ENCODE measurements at places on chromosomes 13 and 19.

GRCh38 chr13:94703721-94704314 is 8.5 kb downstream of the SOX21 start:
- DNase-seq, result no peak

GRCh38 chr13:45218689-45219088 is 17.8 kb upstream of the KCTD4 start:
- DNase-seq, result no peak

DNA sequence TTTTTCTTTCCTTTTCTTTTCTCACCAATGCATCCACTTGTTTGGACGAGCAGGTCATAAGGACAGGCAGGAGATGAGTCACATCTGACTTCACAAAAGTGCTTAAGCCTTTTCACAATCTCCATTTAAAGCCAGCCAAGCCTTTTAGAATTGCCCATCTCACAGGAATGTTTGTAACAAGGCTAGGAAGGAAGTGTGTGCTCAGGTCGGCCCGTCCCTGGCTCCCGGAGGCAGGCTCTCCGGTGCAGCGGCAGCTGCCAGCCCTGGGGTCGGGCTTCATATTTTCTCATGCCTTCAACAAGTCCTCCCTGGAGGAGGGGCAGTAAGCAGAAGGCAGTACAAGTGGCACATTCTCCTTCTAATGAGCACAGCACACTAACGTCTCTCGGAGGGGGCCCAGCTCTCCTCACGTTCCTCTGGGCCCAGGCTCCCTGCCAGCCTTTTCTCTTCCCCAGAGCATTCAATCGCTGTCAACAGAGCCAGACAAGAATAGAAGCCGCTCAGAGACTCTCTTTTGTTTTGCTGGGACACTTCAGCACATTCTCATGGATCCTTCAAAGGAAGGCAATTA is 180.5 kb downstream of the COL4A1 start:
- DNase-seq, result no peak

DNA sequence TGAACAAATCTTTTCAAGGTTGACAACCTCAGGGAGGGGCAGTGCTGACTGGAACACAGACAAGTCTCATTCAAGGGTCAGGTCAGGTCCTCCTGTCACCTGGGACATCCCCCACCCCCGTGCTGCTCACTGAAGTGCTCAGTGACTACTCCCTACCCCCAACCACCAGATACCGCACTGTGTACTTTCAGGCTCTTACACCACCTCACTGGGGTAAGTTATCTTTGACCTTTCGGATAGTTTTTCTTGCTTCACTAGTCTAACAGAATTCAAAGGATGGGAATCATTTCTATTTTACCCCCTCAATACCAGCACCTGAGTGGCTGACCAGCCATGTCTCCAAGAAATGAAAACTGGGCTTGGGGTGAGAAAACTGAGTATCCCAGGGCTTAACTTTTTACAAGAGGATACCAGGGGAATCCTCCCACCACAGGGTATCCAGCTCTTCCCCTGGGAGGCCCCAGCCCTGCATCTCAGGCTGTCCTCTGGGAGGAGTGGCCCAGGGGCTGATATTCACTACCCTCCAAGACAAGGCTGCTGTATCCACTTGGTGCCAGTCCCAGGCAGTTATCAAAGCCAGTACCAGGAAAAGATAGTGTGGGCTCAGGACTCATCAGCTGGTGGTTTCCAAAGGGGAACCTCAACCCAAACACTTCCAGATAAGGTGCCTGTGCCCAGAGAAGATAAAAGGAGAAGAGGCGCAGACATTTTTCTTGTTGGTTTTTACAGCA is 2.1 kb downstream of the ZNF563 start:
- no peak for DNase-seq

DNA sequence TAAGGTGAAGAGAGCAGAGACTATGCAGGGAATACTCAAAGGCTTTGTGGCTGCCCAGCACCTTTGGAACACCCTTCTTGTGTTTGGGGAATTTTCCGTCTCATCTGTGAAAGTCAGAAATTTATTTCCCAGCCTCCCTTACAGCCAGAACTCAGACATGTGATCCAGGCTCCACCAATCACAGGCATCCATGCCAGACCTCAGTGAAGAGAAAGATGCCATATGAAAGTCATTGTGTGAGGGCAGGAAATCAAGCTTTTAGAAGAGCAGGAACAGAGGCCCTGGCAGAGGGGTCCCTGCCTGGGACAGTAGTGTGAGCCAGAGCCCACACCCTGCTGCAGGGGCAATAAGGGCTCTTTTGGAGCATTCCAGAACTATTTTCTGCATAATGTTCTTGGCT is 12.1 kb downstream of the CCDC70 start:
- DNase-seq, result no peak

GRCh38 chr13:78689011-78689410 is 30.1 kb upstream of the OBI1 start:
- no peak for DNase-seq

- no peak for DNase-seq
Measured at GRCh38 chr19:14632286-14632685, 42.4 kb downstream of the ADGRE3 start.

GRCh38 chr13:35343417-35343816 is 133.1 kb downstream of the MAB21L1 start:
- no peak for DNase-seq

DNA sequence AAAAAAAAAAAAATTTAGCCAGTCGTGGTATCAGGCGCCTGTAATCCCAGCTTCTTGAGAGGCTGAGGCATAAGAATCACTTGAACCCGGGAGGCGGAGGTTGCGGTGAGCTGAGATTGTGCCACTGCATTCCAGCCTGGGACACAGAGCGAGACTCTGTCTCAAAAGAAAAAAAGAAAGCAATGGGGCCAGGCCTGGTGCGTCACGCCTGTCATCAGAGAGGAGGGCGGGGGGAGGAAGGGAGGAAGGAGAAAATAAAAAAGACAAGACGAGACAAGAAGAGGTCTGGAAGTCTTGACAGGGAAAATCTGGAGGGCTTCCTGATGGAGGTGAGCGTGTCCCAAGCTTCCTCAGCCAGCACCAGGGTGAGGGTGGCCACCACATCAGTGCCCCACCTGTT is 54.9 kb upstream of the PTPRS start:
- no peak for DNase-seq

GRCh38 chr19:42420055-42420544 is 7.1 kb downstream of the LIPE start:
- no peak for DNase-seq

DNA sequence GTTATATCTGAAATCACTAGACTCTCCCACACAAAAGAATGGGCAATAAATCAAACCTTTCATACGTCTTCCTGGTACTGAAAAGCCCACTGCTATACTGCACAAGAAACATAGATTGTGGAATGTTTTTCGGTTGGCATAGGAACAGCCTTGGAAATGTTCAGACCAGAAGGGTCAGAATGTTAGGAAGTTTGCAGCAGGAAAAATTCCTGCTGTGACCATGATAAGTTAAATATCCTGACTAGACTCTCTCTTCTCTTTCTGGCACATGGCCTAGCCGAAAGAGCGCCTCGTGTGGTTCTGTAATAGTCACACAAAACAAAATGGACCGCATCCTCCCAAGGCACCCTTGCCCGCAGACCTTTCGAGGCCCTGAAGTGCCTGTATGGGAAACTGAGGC is 427.2 kb downstream of the COG6 start:
- DNase-seq, result no peak

- no peak for DNase-seq
Measured at GRCh38 chr19:18110609-18111232, 13.1 kb downstream of the MAST3 start.

DNA sequence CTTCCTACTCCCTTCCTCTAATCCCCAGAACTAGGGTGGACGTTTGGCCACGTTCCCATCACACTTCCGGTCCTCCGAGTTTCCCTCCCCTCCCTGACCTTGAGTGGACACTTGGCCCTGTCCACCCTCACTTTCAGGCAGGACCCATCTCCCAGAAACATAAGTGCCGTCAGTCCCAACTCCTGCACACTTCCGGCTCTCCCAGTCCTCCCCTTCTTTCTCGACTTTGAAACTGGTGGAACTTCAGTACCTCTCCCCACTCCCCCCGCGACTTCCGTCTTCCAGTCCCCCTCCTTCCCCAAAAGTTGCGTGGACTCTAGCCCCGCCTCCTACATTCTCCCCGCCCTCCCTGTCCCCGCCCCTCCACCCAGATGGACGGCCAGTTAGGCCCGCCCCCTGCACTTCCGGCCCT is 278 bp upstream of the ZNF274 start:
- no peak for DNase-seq
